Stimulated activated CD8-positive, alpha-beta memory T cell treated with anti-CD3 and anti-CD28 coated beads, Interleukin-15, amount 100 ng/mL, for 4 hours (primary cell): ENCODE measurements at places on chromosomes 4 and X.

DNA sequence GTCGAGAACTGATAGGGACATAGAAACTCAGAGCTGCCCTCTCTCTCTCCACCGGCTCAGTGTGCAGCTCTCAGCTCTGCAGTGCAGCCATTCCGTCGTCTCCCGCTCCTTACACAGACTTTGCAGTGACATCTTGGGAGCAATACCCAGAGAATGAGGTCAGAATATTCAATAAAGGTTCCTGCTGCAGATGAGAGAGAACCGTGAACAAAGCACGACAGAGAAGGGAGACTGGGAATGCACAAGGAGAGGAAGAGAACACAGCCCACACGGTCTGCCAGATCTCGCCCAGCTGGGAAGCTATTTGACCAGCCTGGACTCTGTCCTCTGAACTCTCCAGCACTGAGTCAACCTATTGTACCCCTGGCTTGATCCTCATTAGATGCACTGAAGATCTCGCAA lies 118.0 kb upstream of the PPARGC1A start:
- DNase-seq, result no peak

DNA sequence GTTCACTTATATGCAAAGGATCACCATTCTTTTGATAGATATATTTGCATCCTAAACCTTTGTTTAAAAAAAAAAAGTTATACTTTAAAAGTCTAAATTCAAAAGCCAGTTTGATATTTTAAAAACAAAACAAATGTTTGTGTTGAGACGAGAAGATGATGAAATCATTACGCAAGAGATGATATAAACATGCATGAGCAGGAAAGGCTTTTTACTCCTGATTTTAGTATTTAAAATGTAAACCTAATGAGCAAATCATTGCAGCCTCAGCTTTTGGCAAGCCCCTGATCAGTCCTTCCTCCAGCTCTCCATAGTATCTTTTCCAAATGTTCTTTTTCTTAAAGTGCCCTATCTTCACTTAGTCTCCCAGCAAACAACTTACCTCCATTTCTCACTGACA lies 115.6 kb downstream of the ARAP2 start:
- DNase-seq, result no peak

DNA sequence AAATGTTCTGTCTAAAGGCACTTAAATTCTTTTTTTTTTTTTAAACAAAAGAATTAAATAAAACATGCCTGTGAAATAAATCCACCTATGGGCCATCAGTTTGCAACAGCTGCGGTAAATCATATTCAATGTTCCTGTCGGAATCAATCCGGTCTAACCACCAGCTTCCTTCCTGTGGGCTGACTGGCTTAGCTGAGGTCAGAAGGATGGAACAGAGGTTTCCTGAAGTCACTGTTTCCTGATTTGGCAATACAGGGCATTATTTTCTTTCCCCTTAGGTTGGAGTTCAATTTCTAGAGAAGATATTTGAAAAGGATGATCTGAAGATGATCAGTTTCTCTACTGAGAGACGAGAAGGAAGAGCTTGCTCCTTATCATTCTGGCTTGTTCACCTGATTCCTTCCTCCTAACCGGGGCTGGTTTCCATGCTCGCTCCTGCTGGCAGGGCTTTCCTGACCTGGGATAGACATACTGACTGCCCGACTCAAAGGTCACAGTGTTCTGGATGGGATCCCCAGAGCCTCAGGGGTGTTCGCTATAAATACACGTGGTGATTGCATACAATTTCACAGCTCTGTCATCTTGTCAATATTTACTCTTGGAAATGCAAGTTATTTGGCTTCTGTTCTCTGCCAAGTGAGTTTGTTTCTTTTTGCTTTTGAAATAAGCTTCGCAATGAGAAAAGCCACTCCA lies 21.7 kb downstream of the PDLIM3 start:
- no peak for DNase-seq

DNA sequence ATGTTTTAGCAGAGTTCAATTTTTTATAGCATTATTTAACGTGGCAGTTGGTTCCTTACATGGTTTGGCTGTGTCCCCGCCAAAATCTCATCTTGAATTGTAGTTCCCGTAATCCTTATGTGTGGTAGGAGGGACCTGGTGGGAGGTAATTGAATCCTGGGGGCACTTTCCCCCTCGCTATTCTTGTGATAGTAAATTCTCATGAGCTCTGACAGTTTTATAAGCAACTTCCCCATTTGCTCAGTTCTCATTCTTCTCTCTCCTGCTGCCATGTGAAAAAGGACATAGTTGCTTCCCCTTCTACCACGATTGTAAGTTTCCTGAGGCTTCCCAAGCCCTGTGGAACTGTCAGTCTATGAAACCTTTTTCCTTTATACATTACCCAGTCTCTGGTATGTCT lies 329.5 kb downstream of the GRIA2 start:
- DNase-seq, result no peak

GRCh38 chr4:107366016-107366735 lies 330.1 kb upstream of the DKK2 start:
- no peak for DNase-seq

DNA sequence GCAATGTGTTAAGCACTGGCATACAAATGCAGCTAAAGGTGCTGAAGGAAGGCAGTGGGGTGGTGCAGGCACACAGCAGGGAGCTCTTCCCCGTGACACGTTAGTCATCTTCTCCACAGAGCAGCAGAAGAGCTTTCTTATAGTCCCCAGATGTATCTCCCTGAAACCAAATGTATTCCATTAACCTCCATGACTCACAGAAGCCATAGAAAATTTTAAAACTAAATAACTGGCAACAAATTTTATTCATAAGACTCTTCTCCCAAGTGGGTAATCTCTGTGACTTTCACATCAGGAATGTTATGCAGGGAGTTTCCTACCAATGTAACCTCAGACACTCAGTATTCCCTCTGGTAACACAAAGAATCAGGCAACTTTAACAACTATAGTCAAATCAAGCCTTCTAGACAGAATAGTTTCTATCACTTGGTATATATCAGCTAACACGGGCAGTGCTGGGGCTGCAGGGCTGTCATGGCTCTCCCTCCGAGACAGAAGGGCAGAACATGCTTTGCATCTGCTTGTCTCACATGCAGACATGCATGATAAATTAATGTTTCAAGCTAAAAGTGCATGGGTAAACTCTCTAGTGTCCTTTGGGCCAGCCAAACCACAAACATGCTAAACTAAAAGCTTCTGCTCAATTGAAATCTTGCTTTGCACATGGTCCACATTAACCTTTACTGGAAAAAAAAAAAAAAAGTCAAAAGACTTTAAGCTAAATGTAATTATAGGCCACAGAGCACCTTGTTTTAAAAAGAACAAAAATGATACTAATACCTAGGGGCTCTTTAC lies 28.2 kb downstream of the ANXA5 start:
- DNase-seq, result no peak

DNA sequence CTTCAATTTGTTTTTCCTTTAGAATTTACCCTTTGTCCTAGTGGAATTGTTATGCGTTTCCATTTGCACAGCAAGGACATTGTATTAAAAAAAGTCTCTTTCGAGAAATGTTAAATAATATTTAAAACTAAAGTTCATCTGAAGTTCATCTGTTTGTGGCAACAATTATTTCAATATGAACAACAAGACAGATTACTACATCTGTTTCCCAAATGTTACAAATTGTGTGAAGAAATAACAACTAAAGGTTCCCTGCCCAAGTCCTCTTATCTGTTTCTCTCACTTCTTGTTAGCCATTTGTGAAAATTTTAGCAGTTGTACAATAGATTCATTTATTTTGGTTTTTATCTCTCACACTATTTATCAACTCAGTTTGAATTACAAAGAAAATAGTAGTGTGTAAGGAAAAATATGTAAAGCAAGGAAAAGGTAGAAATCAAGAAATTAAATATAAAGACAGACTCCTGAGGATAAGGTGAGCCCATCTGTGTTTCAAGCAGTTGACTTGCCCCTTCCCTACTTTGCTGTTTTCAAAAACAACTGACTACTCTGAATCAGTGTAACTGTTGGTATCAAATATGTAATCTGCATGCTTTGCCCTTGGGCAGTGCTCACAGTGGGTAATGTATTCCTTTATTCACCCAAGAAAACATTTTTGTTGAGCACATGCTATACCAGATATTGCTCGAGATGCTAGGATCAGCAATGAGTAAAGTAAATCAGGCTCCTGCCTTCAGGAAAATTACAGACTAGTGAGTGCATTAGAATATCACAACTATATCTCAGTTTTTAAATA lies 118.9 kb upstream of the PCDH7 start:
- DNase-seq, result no peak

DNA sequence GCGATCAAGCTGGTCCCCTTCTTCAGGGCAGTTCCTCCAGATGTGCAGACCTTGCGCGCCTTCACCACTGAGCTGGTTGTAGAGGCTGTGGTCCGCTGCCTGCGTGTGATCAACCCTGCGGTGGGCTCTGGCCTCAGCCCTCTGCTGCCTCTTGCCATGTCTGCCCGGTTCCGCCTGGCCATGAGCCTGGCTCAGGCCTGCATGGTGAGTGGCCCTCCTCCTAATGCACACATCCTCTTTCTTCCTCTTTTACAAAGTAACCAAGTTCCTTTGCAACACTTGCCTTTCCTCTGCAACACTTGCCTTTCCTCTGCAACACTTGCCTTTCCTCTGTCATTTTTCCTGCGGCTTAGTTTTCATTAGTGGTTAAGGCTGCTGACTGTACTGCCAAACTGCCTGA lies 1.8 kb downstream of the CCDC22 start:
- DNase-seq, result no peak

GRCh38 chr4:155593793-155594192 lies 72.9 kb upstream of the GUCY1A1 start:
- DNase-seq, result no peak

- DNase-seq, result no peak
Measured at GRCh38 chrX:13128104-13128503, 83.7 kb upstream of the FAM9C start.

GRCh38 chrX:120485638-120486520 lies 16.8 kb upstream of the LAMP2 start:
- peak; percentile 22 for DNase-seq
